ENCODE measurements at places on chromosomes 7 and 10. TPM values are rescaled to one million over a fixed set of nuclear protein-coding genes. Genes with fewer than 3 reads are reported as not detected.

Gene ACTR3C
- 7.5 TPM for total RNA-seq

DNA sequence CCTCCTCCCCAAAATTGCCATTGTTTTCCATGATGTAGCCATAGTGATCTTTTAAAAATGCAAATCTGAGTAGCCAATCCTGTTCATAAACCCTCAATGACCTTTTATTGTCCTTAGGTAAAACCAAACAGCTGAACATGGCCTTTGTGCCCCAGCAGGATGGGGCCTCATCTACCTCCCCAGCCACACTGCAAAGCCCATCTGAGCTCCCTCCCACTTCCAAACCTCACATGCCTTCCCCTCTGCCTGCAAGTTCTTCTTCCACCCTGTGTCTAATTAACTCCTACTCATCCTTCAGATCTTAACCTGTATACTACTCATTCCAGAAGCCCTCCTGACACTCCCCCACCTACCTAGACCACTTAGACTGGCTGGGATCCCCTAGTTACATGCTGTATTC lies 178.8 kb upstream of the NPVF start:
- H3K4me1 ChIP-seq: no peaks in the 10 kb centered on the region
- peaks cover 25% of the 10 kb centered on the region for H3K27me3 ChIP-seq

Gene MMD2
- total RNA-seq: not detected

Gene SOSTDC1
- not detected for total RNA-seq

DNA sequence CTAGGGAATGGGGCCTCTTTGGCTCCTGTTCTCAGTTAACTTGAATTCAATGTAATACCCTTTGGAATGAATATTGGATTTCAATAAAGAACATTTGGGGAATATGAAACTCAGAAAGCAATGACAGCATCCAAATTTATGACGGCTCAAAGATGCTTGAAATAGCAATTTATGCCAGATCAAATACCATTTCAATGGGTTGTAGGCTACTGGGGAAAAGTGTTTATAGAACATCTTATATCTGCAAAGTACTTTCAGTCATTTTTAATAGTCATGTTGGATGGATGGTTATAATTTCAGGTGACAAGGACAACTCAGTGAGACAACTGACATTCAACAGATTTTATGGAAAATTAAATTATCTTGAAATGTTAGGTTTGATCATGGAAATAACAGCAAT lies 772.7 kb downstream of the PHTF2 start:
- no peaks in the 10 kb centered on the region for H3K27me3 ChIP-seq
- no peak for DNase-seq
- H3K27ac ChIP-seq: no peak overlapping the region
- no peaks in the 10 kb centered on the region for H3K4me1 ChIP-seq

DNA sequence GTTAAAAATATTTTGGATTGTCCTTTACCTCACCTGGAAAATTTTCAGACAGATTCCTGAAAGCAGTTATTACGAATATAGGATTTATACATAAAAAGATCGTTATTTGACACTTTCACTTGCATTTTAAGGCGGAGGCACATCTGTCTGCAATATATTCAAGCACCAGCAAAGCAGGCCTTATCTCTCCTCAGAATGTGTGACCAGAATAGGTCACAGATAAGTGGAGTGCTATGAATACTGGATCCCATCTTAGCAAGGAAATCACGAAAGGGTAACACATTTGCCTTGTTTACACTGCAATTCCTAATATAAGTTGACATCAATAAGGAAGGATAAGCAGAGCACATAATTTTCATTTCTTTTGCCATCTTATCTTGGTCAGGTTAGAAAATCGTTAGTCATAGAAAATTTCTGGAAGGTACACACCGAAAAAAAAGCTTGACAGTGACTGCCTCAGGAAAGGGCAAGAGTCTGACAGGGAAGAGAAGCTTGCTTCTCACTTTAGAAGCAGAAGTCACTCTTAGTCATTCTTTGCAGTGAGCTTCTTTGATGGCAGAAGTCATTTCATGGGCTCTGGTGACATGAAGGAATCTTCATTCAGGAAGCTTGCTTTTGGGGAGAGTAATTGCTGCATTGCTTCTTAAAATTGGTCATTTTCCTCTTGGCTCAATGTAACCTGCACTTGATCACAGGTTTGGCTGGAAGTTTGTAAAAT lies 98.1 kb upstream of the STK17A start:
- DNase-seq: no peak
- H3K27me3 ChIP-seq: no peaks in the 10 kb centered on the region
- H3K4me1 ChIP-seq: peaks cover 81% of the 10 kb centered on the region
- H3K4me3 ChIP-seq: no peak overlapping the region

GRCh38 chr10:13955409-13956068 lies 368.8 kb downstream of the PRPF18 start:
- no peak for DNase-seq
- no peak overlapping the region for H3K27ac ChIP-seq
- no peaks in the 10 kb centered on the region for H3K4me1 ChIP-seq
- no peaks in the 10 kb centered on the region for H3K36me3 ChIP-seq
- H3K4me3 ChIP-seq: no peak overlapping the region

- H3K4me1 ChIP-seq: no peaks in the 10 kb centered on the region
- H3K4me3 ChIP-seq: no peak overlapping the region
- no peak for DNase-seq
- H3K27me3 ChIP-seq: no peaks in the 10 kb centered on the region
Observed at GRCh38 chr7:145698526-145699262, 417.9 kb upstream of the CNTNAP2 start.

Gene FAM24B
- 3.0 TPM for total RNA-seq

Gene RGS10
- 1.1 TPM for total RNA-seq

- DNase-seq: no peak
- no peak overlapping the region for H3K4me3 ChIP-seq
- no peak overlapping the region for H3K27ac ChIP-seq
- H3K27me3 ChIP-seq: no peaks in the 10 kb centered on the region
- peaks cover 6% of the 10 kb centered on the region for H3K4me1 ChIP-seq
- H3K36me3 ChIP-seq: peaks cover 21% of the 10 kb centered on the region
Observed at GRCh38 chr7:131425992-131426391, 98.3 kb downstream of the MKLN1 start.

- peaks cover 6% of the 10 kb centered on the region for H3K36me3 ChIP-seq
- H3K27ac ChIP-seq: peak overlapping the region; percentile 87
- H3K4me3 ChIP-seq: peak overlapping the region; percentile 98
- no peaks in the 10 kb centered on the region for H3K27me3 ChIP-seq
Observed at GRCh38 chr10:28533571-28534304, 820 bp downstream of the WAC start.

Gene SPDYE8
- not detected for total RNA-seq

DNA sequence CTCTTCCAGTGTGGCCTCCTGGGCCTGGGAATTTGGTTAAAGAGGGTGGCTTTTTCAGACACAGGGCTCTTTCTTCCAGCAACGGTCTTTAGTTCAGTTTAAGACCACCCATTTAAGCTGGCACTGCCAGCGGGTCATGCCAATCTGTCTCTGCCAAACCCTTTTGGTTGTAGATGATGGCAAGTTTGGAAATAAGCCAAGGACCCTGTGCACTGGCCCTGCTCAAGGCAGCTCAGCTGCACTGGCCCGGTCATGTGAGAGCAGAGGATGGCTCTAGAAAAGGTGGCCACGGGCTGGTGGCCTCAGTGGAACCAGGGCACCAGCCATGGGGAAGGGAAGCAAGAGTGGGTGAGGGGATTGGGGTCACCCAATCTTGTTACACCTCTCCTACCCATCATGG lies 294.1 kb downstream of the GLRX3 start:
- H3K36me3 ChIP-seq: no peaks in the 10 kb centered on the region
- H3K4me3 ChIP-seq: no peak overlapping the region
- no peak for DNase-seq
- H3K27ac ChIP-seq: no peak overlapping the region
- H3K27me3 ChIP-seq: no peaks in the 10 kb centered on the region
- no peaks in the 10 kb centered on the region for H3K4me1 ChIP-seq

Gene ADRA2A
- not detected for total RNA-seq

- DNase-seq: no peak
- H3K27me3 ChIP-seq: no peaks in the 10 kb centered on the region
- no peak overlapping the region for H3K4me3 ChIP-seq
Observed at GRCh38 chr10:130340816-130341215, 204.6 kb downstream of the GLRX3 start.

DNA sequence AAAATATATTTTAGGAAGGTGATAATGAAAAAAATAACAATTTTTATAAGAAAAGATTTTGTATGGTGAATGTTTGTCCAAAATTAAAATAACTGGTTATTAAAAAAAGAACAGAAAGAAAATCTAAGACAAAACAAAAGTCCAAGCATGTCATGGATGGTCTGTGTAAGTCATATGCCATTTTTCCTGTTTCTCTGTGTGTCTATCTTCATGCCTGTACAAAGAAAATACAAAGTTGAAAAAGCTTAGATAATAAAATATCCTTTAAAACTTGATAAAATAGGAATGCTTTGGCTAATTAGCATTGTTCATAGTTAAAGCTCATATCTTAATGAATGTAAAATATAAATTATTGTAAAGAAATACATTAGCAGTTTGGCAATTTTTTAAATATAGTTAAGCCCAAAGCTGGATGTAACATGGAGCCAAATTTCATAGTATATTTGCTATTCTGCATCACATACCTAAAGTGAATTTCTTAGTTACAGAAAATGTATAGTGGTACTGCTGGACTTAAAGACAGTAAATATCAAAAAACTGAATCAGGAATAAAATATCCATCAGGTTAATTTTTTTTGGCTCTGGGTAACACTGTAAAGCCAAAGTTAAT lies 661.1 kb downstream of the PCDH15 start:
- H3K4me3 ChIP-seq: no peak overlapping the region
- DNase-seq: no peak
- H3K27ac ChIP-seq: no peak overlapping the region
- H3K27me3 ChIP-seq: no peaks in the 10 kb centered on the region
- no peaks in the 10 kb centered on the region for H3K4me1 ChIP-seq
- H3K36me3 ChIP-seq: no peaks in the 10 kb centered on the region

GRCh38 chr7:128036226-128036940 lies 5.1 kb upstream of the LRRC4 start:
- H3K27me3 ChIP-seq: no peaks in the 10 kb centered on the region
- DNase-seq: no peak
- peaks cover 2% of the 10 kb centered on the region for H3K36me3 ChIP-seq
- H3K4me1 ChIP-seq: no peaks in the 10 kb centered on the region

DNA sequence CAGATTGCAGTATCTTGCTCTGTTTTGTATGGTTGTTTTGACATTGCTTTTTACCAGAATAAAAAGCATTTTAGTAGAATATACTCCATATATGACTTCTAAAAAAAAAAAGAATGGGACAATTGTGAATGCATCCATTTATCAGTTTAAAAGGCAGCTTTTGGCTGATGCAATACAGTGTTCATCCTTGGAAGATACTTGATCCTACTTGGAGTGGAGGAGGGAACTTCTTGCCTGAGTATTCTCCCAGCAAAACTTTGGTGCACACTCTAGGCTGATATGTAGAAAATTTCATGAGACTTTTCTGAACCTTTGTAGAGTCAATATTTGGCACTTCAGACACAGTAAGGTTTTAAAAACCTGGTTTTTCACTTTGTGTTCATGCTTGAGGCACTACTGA lies 40.2 kb downstream of the WDR11 start:
- H3K4me3 ChIP-seq: no peak overlapping the region
- H3K27ac ChIP-seq: no peak overlapping the region
- peaks cover 37% of the 10 kb centered on the region for H3K36me3 ChIP-seq
- no peaks in the 10 kb centered on the region for H3K4me1 ChIP-seq
- H3K27me3 ChIP-seq: no peaks in the 10 kb centered on the region
- DNase-seq: no peak

Gene ARHGEF5
- 1.3 TPM for total RNA-seq

Gene CPA2
- not detected for total RNA-seq

Gene KDM7A
- total RNA-seq: 10.8 TPM

DNA sequence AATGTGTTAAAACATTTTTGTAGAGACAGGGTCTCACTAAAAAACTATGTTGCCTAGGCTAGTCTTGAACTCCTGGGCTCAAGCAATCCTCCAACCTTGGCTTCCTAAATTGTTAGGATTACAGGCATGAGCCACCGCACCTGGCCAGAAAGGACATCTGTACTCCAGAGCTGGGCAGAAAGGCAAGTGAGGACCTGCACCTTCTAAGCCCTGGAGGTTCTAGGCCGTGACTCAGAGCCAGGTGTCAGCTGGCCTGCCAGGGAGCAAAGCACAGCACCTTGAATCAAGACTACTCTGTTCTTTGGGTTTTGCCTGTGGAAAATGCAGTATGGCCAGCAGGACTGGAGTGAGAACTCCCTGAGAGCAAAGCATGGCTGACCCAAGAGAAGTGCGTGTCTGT lies 396.5 kb downstream of the ADRA2A start:
- H3K36me3 ChIP-seq: no peaks in the 10 kb centered on the region
- H3K27me3 ChIP-seq: no peaks in the 10 kb centered on the region
- H3K27ac ChIP-seq: no peak overlapping the region
- DNase-seq: no peak
- H3K4me1 ChIP-seq: peaks cover 27% of the 10 kb centered on the region

GRCh38 chr7:42843205-42843800 lies 68.6 kb downstream of the C7orf25 start:
- H3K4me3 ChIP-seq: no peak overlapping the region
- H3K36me3 ChIP-seq: no peaks in the 10 kb centered on the region
- no peaks in the 10 kb centered on the region for H3K27me3 ChIP-seq
- H3K4me1 ChIP-seq: no peaks in the 10 kb centered on the region
- peak; percentile 31 for DNase-seq
- H3K27ac ChIP-seq: no peak overlapping the region

- peak overlapping the region; percentile 28 for H3K27ac ChIP-seq
- no peak for DNase-seq
- no peak overlapping the region for H3K4me3 ChIP-seq
- H3K36me3 ChIP-seq: peaks cover 3% of the 10 kb centered on the region
Observed at GRCh38 chr7:130994378-130995115, 260.5 kb upstream of the KLF14 start.

Gene ACSL5
- 32.7 TPM for total RNA-seq

GRCh38 chr7:17942231-17942630 lies 1.9 kb upstream of the SNX13 start:
- no peak overlapping the region for H3K4me3 ChIP-seq
- peaks cover 28% of the 10 kb centered on the region for H3K4me1 ChIP-seq
- no peaks in the 10 kb centered on the region for H3K27me3 ChIP-seq
- no peak for DNase-seq

- H3K27ac ChIP-seq: no peak overlapping the region
- no peak for DNase-seq
- H3K4me1 ChIP-seq: peaks cover 30% of the 10 kb centered on the region
- H3K27me3 ChIP-seq: no peaks in the 10 kb centered on the region
- H3K4me3 ChIP-seq: no peak overlapping the region
Observed at GRCh38 chr7:143280160-143280559, 4.6 kb upstream of the TMEM139 start.

DNA sequence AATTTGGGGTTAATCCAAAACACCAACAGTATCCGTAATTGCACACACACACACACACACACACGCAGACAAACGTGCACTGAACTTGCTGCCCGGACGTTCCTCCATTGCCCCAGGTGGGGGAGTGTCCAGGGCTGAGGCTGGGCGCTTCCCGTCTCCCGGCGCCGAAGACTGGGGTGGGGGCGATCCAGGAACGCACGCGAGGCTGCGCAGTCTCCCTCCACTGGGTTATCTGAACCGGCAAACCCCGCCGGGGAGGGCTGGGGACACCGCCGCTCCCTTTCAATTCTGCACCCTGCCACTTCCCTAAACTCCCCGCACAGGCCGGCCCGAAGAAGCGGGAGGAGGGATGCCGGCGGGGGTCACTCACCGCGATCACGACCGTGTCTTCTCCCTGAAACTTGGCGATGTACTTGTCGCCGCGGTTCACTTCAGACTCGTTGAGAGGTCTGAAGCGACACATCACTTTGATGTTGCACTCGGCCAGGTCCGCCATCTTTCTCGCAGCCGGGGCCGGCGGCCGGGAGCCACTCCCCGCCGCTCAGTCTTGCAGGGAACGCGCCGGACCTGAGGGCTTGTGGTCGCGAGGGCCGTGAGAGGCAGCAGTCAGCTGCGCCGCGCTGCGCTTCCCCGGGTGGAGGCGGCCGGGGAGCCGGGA lies 618 bp downstream of the KIF5B start:
- peak; percentile 43 for DNase-seq
- peak overlapping the region; percentile 96 for H3K4me3 ChIP-seq
- no peaks in the 10 kb centered on the region for H3K27me3 ChIP-seq
- peaks cover 69% of the 10 kb centered on the region for H3K4me1 ChIP-seq

All from HepG2 (cell line).